ENCODE measurements at places on chromosomes 5 and 9. TPM values are rescaled to one million over a fixed set of nuclear protein-coding genes. Genes with fewer than 3 reads are reported as not detected.

The SLC12A7 gene
- 14.3 TPM for total RNA-seq

The NEK6 gene
- total RNA-seq, result 65.6 TPM

The DMRTA1 gene
- total RNA-seq, result not detected

The FABP6 gene
- total RNA-seq, result not detected

The ARAP3 gene
- total RNA-seq, result 6.9 TPM

The SOHLH1 gene
- not detected for total RNA-seq

The SARDH gene
- 25.9 TPM for total RNA-seq
